ENCODE measurements at places on chromosomes 3 and 15.

GRCh38 chr3:11661052-11661656 lies 17.4 kb upstream of the VGLL4 start:
- no peak for DNase-seq

DNA sequence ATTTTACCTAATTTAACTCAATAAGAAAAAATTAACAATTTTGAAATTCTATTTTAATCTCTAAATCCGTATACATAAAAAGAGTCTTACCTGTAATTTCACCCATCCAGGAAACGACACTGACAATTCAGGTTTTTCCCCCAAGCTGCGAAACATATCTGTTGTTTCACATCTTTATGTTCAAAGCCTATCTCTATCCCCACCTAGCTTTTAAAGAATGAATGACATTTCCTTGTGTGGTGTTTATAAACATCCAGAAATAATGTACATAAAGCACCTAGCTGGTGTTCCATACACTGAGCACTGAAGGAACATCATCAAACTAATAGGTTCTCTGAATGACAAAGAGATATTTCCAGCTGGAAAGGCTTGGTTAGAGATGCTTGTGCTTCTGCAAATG lies 867.8 kb downstream of the SQOR start:
- no peak for DNase-seq

DNA sequence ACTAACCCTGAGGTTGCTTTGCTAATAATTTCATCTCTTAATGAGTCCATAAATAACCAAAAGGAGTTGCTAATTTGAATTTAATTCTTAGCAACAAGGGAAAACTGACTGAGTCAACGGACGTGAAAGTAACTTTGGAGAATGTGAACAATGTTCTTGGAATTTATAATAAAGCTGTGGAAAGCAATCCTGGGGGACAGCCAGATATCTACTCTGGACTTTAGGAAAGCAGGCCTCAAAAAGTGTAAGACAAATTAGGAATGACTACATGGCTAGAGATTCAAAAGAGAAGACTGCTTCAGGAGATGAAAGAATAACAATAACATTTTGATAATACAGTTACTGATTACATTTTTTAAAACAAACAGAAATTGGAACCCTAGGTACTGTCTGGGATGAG lies 318.4 kb upstream of the COL8A1 start:
- no peak for DNase-seq

- DNase-seq: no peak
These were observed 23.9 kb upstream of the LOXL1 start for GRCh38 chr15:73902121-73903020.

DNA sequence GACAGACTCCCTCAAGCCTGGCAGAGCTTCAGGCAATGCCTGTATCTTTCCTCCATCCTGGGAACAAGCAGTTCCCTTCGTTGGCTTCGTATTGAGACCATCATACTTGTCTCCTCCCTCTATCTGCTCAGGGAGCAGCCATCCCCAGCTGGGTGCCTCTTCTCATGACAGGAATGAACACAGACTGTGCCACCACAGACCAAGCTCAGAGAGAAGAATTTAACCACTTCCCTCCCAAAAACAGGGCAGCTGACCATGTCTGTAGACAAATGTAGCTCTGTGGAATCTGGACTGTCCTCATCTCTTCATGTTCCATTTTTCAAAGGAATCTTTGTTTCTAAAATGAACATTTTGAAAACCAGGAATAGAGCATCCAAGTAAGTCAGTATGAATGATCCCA lies 245.4 kb downstream of the ERC2 start:
- no peak for DNase-seq

GRCh38 chr3:124178531-124178930 lies 186.6 kb upstream of the ROPN1 start:
- DNase-seq: no peak

DNA sequence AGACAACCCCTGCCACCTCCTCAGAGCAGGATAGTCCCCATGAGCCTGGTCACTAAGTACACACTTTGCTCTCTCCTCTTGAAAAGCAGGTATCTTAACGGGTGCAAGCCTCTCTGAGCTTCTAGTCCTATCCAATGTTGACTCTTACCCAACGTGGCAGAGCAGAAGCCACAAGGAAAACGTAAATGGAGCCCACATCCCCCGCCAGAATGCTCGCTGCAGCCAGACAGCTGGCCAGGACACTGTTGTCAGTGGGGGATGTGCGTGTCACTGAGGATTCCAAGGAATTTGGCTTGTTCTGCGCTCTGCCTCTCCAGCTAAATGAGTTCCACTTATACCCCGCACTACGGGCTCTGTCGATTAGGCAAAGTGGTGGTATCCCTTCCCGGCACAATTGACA lies 67.8 kb upstream of the IGF1R start:
- DNase-seq: no peak

DNA sequence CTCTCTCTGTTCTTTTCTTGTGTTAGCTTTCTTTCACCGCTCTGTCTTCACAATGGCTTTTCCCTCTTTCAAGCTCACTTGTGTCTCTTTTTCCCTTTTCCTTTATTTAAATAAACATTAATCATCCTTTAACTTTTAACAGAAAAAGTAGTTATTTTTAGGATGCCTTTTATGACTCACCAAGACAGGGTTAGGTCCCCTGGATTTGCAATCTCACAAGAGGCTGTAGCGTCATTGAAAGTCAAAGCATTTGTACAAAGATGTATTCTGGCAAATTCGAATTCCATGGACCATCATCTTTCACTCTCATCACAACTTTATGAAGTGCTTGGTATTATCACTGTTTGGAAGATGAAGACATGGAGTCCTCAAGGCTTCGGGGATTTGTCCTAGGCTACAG lies 34.8 kb upstream of the MCTP2 start:
- DNase-seq: no peak

GRCh38 chr3:12982619-12983101 lies 90.6 kb downstream of the IQSEC1 start:
- no peak for DNase-seq

DNA sequence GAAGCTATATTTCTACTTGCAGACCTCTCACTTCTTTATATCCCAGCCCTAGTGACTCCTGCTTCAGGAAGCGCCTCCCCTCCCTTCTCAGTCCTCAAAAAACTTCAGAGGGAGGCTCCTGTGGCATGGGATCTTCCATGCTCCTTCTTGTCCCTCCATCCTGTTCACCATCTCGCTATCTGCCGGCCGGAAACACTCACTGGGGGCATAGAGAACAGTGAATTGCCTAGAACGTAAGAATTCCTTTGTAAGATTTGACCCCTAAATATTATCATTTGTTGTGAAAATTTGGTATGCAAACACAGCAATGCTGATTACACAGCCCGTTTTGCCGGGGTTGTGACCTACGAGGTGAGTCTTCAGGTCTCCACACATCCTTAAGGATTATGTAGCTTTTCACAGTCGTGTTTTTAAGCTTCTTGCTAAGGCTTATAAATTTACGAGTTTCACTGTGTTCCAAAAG lies 218.7 kb upstream of the ATP10A start:
- DNase-seq: no peak

DNA sequence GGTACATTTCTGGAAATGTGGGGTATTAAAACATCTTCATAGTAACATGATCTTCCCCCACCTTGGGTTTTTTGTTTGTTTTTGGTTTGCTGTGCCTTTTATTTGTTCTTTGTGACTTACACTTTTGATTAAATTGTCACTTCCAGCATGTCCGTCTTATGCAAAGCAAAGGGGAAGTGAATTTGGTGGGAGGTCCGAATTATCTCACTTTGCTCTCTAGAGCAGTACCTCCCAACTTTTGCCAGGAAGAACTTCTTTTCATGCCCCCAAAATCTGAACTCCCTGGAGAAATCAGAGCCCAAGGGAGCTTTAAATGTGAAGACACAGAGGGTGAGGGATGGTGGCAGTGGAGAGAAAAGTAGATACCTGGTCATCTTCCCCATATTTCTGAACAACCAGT lies 173.1 kb downstream of the IL5RA start:
- DNase-seq: no peak

GRCh38 chr15:101043011-101043410 lies 123.9 kb downstream of the LRRK1 start:
- no peak for DNase-seq

DNA sequence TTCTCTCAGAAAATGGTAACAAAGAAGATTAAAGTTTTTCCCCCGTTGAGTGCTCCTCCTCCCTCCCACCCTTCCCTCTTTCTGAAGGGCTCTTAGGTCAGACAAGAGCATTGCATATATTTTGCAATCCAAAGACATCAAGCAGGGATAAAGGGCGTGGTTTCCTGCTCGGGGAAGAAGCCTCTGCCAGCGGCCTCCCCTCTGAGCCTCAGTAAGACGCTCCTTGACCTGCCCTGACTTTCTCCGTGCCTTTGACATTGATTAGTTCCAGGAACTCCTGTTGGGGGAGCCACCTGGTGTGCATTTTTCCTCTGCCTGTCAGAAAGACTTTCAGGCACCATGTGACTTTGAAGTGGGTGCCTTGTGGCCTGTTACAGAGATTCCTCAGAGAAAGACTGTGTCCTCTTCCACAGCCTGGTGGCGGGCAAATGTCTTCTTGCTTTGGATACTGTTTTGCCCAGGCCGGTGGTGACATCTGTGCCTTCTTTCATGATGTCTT lies 87.2 kb upstream of the TBL1XR1 start:
- no peak for DNase-seq

- no peak for DNase-seq
These were observed 13.4 kb downstream of the RBP1 start for GRCh38 chr3:139526146-139526545.

DNA sequence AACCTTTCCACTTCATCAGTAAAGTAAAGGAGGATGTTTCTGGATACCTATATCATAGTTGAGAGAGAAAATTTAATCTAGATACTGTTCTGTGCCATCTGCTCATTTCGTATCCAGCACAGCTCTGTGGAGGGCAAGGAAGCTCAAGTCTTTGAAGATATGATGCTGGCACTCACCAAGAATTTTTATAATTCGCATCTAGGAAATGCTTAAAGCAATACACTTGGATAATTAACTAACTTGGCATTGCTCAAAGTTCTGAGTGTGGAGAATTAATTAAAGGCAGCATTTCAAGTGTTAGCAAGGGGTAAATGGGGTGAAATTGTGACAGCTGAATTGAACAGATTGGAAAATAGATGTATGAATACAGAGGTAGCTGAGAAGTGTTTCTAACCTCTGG lies 213.2 kb downstream of the KCNMB2 start:
- DNase-seq: no peak

DNA sequence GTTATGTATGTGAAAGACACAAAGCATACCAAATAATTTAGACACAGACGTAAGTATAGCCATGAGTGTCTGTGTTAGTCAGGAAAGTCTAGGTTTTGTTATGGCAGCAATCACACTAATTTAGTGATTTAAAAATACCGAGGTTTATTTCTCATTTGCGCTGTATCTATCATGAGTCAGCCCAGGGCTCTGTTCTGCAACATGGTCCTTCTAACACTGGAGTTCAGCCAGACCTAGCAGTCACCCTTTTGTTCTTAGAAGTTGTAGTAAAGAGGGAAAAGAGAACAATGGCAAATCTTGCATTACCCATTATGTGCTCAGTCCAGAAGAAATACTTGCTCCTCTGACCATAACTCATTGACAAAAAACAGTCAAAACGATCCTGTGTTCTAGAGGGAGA lies 311.5 kb downstream of the NLGN1 start:
- no peak for DNase-seq

DNA sequence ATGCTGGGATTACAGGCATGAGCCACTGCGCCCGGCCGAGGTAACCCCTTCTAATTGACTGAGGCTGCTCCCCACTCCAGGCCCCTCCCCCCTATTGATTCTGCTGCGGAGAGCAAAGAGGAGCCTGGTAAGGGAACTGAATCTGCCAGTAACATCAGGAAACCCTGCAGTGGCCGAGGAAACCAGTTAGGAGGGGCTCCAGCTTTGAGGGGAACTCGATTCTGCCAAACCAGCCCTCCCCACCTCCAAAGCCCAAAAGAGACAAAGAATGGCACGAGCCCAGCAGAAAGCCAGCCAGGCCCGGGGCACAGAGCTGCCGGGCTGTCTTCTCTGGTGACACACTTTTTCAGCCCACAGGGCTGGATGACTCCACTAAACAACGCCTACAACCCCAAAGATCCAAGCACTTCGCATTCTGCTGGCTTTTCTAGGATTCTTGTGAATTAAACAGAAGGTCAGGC lies 15.0 kb upstream of the ACAD9 start:
- no peak for DNase-seq

DNA sequence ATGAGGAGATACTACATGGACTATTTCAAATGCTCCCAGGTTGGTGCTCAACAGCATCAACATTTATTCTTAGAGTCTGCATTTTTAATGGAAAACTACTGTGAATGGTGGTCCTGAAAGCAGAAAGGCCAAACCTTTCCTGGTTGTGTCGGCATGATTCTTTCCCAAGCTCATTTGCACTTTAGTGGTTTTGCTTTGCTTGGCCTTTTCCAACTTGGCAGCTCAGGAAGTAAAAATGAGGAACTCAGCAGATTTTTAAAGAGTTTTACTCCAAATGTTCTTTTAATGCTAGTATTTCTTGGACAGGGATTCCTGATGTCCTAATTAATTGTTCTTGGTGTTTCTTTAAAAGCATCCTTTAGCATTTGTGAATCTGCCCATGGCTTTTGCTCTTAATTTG lies 197.4 kb downstream of the SLC9A9 start:
- no peak for DNase-seq

DNA sequence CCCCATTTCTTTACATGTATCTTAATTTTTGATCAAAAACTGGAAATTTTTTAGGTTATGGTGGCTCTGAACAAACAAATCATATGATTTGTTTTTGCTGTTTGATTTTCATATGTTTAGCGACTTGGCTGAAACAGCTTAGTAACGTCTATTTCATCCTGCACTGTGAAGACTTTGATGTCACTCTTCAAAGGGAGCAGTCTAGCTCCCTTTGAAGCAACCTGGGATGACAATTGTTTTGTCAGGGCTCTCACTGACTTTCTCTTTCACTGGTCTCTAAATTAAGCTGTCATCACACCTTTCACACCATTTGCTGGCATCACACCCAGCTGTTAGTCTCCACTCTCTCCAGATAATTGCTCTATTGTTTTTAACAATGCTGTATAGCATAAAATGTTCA lies 896.9 kb downstream of the IGSF11 start:
- no peak for DNase-seq

- no peak for DNase-seq
These were observed 11.6 kb upstream of the SLC6A20 start for GRCh38 chr3:45807681-45808540.

GRCh38 chr15:60829416-60829815 lies 350.5 kb upstream of the ICE2 start:
- no peak for DNase-seq

DNA sequence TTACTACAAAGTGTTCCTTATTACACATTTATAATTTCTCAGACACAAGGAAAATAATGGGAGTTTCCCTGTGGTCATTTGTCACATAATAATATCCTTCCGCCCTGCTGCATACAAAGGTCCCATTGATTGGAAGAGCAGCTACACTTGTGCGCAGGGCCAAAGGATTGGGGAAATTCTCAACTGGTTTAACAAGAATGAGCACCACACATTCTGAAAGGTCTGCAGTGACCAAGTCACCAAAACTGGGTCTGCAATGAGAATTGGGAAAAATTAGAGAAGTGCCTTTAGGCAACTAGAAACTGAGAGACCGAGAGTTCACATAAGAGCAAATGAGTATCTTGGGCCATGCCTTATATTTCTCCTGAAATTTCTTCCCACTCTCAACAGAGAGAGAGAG lies 98.2 kb upstream of the NR2F2 start:
- no peak for DNase-seq

- DNase-seq: no peak
These were observed 96.6 kb downstream of the SEMA6D start for GRCh38 chr15:47813748-47814384.
